ENCODE measurements at places on chromosomes 1 and 21.
A peak's percentile ranks its signal among the peaks of the same experiment; 100 is the strongest.

DNA sequence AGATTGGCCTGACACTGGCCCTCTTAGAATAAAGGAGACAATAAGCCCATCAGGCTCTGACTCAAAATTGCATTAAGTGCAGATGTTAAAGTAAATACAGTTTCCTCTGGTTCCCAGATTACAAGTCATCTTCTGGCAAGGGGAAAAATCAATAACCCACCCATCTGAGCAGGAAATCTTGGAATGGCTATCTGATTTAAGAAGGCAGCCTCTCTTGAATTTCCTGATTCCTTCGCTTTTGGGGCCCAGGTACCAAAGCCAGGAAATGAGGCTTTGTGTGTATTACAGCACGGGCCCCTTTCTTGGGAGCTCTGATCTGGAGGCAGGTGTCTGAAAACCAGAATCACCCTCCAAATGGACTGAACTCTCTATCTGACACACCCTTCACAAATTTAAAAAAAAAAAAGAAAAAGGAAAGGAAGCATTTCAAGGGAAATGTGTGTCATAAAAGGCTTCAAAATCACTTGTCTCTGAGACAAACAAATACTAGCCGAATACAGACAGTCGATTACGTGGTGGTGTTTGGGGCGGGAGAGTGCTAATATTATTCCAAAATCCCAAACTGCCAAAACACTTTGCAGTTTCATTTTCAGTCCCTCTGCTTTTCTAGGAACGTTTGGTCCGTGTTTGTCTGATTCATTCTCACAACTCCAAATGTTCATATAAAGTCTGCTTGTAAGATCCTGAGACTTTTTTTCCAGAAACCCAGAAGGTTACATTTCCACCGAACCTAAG is 240.9 kb upstream of the CAMK1G start:
- DNase-seq, result no peak

- no peak for DNase-seq
These were observed 66.1 kb upstream of the ACTL8 start for GRCh38 chr1:17689011-17689410.

- DNase-seq, result peak; percentile 47
These were observed 89.0 kb upstream of the SERTAD4 start for GRCh38 chr1:210143465-210144062.

GRCh38 chr1:904310-904950 is 19.3 kb upstream of the SAMD11 start:
- DNase-seq, result peak; percentile 81

DNA sequence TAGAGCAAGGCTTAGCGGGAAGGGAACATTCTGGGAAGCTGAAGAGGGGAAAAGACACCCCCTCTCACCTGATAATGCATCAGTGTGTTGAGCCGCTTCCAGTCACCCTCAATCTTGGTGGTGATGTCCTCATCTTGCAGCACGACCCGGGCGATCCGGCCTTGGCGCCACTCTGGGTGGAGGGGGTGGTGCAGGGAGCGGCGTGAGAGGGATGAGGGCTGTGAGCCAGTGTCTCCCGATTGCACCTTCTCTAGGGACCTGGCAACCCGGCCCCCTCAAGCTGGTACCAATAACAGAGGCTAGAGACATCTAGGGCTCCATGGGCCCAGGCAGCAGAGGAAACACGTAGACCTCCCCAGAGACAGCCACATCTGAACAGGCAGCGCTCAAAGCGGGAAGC is 127.4 kb upstream of the CD34 start:
- no peak for DNase-seq

DNA sequence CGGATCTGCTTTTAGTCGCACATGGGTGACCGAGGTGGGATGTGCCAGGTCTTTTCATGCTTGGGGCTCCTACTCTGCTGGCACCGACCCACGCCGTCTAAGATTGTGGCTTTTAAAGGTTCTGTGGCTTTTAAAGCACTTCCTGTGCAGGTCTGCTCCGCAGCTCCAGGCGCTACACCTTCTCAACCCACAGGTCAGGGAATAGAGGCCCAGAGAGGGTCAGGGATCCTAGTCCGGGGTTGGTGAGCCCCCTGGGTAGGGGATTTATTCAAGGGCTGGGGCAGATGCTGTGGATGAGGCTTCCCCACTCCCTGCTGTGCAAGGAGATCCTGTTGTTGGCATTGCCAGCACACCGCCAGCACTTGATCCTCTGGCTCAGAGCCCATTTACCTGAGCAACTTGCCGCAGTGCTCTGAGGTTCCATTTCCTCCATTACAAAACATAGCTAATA is 212.8 kb upstream of the RAB4A start:
- DNase-seq, result peak; percentile 11

DNA sequence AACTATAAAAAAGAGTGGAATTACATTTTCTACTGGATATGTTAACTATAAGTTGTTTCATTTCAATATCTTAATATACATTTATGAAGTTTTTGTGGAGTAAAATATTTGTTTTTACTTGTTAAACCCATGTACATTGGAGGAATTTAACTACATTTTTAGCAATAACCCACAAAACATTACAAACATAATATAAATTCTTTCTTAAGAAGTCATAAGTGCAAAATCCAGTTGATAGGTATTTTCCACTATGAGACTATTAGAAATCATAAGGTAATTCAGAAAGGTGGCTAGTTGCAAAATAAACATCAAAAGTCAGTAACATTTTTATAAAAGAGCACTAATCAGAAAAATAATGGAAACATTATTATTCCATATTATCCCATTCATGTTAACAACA is 73.9 kb upstream of the RRP15 start:
- no peak for DNase-seq

DNA sequence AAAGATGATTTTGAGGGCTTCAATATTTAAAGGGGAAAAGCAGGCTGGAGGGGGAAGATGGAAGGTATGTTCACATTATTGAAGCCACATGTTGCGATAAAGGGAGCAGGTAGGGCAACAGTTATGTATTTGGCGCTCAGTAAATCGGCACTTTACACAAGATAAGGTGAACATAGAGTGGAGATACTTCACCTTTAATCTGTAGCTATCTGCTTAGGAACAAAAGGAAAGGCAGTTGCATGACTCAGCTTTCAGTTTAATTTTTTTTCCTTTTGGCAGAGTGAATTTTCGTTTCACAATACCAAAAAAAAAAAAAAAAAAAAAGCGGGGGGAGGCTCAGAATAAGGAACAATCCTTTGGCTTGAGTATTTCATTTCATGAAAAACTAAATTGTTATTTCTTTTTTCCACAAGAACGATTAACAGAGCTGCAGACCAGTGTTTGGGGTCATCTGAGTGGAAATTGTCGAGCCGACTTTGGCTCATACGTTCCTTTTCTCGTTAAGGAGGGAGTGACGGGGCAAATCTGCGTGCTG is 1.1 kb upstream of the COQ8A start:
- no peak for DNase-seq

GRCh38 chr1:170885551-170885950 is 49.8 kb upstream of the MROH9 start:
- DNase-seq, result no peak

DNA sequence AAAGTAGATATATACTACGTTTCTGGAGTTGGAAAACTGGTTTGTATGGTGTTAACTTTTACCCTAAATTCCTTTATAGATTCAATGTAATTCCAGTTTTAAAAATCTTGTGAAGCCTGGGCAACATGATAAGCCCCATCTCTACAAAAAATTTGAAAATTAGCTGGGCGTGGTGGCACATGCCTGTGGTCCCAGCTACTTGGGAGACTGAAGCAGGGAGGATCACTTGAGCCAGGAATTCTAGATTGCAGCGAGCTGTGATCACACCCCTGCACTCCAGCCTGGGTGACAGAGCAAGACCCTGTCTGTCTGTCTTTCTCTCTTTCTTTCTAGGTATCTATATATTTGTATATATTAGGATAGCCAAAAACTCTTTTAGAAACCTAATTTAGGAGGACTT is 141.9 kb downstream of the CLEC20A start:
- no peak for DNase-seq

GRCh38 chr1:214216779-214217178 is 64.2 kb upstream of the SMYD2 start:
- DNase-seq, result no peak

All from stimulated activated CD4-positive, alpha-beta T cell treated with anti-CD3 and anti-CD28 coated beads, Interleukin-1b, Interleukin-23, amount 100 ng/mL, for 48 hours (primary cell).